ENCODE measurements at places on chromosomes 4 and X.

- DNase-seq: no peak
Observed at GRCh38 chr4:163474027-163474426, 473 bp upstream of the TKTL2 start.

DNA sequence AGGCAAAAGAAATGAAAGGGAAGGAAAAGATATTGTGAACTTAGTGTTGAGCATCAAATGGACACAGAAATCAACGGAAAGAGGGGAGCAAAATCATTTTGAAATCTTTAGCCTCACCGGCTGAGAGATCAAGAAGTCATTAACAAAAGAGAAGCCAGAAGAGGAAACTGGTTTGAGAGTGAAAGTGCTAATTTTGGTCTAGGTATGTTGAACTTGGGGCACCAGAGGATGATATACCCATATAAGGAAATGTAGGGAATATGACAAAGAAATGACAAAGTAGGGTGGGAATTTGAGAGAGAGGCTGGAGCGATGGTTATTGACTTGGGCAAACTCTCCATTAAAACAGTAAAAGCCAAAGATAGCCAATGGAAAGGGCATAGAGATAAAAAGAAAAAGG, 183.4 kb upstream of the ATOH1 start:
- no peak for DNase-seq

GRCh38 chrX:24874604-24875247, 141.0 kb downstream of the ARX start:
- no peak for DNase-seq

- DNase-seq: no peak
Observed at GRCh38 chr4:5993876-5994811, 24.1 kb downstream of the C4orf50 start.

GRCh38 chr4:119540249-119540648, 88.4 kb downstream of the PDE5A start:
- no peak for DNase-seq

- DNase-seq: no peak
Observed at GRCh38 chrX:40908026-40908425, 172.7 kb upstream of the MED14 start.

DNA sequence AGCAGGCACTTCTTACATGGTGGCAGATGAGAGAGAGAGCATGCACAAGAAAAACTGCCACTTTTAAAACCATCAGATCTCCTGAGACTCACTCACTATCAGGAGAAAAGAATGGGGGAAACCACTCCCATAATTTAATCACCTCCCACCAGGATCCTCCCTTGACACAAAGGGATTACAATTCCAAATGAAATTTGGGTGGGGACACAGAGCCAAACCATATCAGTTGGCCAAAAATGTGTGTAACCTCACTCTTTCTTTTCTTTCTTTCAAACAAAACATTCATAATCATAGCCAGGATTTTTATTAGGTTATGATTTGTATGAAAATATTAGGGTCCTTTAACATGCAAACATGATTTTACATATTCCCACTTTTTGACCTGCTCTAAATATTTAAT, 222.1 kb downstream of the PCDH18 start:
- no peak for DNase-seq

Measured in brain (organoid and tissue), 16 donors.